Stimulated activated CD4-positive, alpha-beta T cell treated with anti-CD3 and anti-CD28 coated beads, Interleukin-2, amount 100 ng/mL, for 48 hours (primary cell): ENCODE measurements at places on chromosomes 1 and 21.

DNA sequence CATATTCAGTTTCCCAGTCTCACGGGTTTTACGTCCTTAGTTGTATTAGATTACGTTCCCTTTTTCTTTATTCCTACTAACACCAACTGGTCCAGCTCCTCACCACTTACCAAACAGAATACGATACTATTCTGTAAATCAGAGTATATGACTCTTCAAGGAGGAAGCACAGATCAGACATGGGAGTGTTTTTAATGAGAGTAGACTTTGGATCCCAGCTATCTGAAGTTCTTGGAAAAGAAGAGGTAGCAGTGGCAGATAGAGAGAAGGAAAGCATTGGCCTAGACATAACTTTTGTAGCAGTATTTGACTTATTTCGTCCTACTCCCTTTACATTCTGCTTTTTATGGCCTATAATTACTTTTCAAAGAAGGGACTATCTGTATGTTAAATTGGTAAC, 24.1 kb upstream of the PLA2G4A start:
- DNase-seq = no peak

GRCh38 chr1:214662223-214662785, 59.3 kb downstream of the CENPF start:
- no peak for DNase-seq

- no peak for DNase-seq
Measured at GRCh38 chr21:35905096-35905962, 155.0 kb downstream of the SETD4 start.

- DNase-seq = no peak
Measured at GRCh38 chr1:36594023-36594422, 111.3 kb upstream of the CSF3R start.

DNA sequence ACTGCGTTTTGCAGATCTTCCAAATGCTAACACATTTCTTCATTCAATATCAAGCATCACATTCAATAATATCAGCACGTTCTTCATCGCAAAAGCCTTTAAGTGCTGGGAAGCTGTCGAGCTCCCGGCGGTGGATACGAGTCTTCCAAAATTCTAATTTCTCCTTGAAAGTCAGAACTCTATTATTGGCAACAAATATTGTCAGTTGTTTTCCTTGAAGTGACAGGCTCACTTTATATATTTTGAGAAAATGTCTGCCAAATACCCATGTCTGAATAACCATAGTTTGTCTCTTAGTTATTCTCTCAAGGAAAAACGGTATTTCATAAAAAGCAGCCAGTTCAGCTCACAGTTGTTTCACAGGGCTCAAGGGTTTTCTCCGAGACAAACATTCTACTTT, 226.2 kb upstream of the C1orf174 start:
- no peak for DNase-seq

DNA sequence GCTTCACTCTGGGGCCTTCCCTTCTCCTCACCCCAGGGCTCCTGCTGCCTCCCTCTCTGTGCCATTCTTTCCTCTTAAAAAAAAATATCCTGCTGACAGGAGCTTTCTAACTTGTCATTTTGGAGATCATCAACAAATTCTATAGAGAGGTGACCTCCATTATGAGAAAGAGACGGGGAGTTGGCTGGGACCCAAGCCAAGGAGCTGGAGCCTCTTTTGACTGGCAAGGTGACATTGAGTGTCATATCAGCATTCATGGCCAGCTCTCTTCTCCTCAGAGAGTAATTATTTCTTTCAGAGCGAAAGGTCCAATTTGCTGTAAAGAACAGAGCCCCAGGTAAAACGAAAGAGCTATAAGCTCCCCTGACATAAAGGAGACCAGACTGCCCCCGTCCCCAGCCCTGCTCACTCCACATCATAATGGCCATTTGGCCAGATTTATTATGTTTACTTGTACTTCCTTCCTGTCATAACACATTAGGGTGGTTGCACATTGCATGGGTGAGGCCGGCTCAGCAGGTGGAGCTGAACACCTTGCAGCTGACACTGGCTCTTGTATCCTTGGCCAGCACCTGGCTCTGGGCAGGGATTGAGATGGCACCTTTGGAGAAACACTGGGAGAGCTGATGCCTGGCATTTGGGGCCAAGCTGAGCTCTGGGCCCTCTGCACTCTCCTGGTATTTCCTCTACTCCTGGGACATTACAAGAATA, 404.0 kb upstream of the VAMP3 start:
- no peak for DNase-seq

GRCh38 chr1:223016381-223016780, 126.7 kb downstream of the TLR5 start:
- DNase-seq = no peak

DNA sequence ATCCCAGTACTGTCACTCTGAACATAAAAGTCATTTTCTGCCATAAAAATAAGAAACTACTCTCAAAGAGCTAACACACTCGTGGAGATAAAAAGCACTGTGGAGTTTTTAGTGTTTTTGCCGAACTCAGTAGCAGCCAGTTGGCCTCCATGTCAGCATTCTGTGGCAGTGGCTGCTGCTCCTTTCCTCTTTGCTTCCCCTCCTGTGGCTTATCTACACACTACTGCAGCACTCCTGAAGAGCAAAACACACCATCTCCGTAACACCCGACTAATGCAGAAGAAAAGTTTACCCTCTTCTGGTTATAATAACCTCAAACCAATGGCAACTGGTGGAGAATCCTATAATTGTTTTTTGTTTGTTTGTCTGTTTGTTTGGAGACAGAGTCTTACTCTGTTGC, 44.9 kb downstream of the RAB3GAP2 start:
- DNase-seq = no peak

GRCh38 chr1:24779689-24780464, 34.6 kb downstream of the CLIC4 start:
- DNase-seq = no peak

DNA sequence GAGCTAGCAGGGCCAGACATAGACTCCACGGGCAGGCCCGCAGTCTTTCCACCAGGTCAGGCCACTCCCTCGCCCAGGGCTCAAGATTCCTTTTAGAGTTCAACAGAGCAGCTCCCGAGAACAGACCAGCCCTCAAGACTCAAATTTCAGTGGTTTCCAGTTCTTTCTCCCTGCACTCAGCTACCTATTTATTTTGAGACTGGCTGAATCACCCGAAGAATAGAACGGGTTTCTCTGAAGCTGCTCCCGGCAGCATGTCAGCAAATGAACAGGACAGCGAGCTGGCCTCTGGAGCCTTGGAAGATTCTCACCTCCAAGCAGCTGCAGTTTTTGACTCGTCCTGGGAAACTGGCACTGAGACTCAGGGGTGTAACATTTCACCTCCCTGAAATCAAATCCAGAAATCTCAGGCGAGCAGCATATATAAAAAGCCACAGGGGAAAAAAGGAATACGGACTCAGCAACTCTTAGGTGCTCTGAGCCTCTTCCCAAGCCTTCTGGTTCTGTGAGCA, 177.9 kb downstream of the CLIC6 start:
- DNase-seq = no peak

GRCh38 chr1:20385630-20386029, 95.0 kb downstream of the VWA5B1 start:
- no peak for DNase-seq

DNA sequence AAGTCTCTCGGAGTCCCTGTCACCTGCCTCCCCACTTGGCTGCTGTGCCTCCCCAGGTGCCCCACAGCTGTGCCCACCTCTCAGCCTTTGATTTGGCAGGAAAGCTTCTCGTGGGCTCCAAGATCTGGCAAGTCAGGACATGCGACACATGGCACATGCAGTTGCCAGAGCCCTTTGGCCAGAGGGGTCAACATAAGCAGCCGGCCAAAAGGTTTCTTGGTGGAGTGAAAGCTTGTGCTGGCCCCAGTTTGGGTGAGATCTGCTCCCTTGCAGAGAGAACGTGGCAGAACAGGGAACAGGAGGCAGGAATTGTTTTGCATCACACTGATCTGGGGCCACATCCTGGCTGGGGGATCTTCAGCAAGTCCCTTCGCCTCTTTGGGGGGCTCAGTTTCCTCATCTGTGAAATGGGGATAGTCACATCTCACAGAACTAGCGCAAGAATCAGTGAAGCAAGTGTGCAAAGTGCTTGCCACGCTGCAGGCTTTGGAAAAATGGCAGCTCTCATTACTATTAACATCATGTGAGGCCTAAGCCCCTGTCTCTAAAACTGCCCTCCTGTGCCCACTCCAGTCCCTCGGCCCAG, 232.6 kb downstream of the TRABD2B start:
- no peak for DNase-seq

GRCh38 chr1:32741059-32741412, 38.5 kb upstream of the SYNC start:
- no peak for DNase-seq

DNA sequence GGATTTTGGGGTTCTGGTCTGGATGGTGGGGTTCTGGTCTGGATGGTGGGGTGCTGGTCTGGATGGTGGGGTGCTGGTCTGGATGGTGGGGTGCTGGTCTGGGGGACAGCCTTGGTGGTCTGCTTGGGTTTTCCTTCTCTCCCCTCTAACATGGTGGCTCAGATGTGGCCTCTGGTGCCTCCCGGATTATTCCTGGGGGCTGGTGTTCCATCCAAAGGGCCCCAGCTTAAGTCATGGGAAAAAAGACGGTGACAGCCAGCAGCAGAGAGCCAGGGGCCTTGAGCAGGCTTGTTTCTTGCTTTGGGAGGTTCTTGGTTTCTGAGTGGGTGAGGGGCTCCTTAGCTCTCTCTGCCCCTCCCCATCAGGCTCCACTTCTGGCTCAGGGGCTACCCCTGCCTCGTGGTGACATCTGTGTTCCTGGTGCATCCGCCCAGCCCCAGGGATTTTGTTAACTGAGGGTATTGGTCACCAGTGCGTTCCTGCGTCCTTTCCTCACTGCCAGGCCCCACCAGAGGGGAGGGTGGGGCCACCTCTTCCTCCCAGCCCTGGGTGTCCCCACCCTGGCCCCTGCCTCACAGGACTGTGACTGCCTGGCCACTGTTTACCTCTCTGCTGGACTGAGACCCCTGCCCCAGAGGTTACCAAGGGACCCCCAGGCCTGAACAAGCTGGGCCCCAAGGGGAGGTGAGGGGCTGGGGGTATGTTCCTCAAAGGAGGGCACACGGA, 43.2 kb upstream of the ACTRT2 start:
- no peak for DNase-seq

DNA sequence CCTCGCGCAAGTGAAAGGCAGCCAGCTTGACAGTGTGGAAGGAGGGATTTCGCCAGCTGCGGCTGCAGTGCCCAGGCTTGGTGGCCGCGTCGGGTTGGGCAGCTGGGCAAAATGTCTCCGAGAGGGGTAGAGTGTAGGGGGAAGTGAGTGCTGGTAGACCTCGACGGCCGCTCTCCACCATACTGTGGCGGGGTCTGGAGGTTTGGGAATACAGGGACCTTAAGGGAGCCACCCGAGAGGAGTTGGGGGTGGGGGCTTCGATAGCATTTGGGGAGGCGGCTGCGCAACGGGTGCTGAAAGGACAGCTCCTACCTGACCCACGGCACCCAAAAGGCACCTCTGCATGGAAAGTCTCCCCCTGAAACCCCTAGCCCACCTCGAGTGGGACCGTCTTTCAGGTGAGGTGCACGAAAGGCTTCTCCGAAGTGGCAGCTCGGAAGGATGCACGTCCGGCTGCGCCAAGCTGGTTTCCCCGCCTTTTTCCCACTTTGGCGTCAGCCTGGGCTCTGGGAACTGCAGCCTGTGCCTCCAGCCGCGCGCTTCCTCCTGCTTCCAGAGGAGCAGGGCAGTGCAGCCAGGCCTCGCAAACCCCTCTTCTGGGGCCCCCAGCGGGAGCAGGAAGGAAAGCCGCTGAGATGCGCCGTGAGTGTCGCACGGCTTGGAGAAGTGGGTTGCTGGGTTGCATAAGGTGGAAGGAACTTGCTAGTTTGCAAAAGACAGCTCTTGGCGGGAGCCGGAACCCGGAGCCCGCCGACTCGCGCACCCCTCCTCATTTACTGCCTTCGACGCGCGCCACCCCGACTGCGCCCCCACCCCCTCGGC, 531 bp upstream of the HMGN2 start:
- peak; percentile 38 for DNase-seq

- no peak for DNase-seq
Measured at GRCh38 chr1:75503221-75503974, 107.5 kb downstream of the SLC44A5 start.

DNA sequence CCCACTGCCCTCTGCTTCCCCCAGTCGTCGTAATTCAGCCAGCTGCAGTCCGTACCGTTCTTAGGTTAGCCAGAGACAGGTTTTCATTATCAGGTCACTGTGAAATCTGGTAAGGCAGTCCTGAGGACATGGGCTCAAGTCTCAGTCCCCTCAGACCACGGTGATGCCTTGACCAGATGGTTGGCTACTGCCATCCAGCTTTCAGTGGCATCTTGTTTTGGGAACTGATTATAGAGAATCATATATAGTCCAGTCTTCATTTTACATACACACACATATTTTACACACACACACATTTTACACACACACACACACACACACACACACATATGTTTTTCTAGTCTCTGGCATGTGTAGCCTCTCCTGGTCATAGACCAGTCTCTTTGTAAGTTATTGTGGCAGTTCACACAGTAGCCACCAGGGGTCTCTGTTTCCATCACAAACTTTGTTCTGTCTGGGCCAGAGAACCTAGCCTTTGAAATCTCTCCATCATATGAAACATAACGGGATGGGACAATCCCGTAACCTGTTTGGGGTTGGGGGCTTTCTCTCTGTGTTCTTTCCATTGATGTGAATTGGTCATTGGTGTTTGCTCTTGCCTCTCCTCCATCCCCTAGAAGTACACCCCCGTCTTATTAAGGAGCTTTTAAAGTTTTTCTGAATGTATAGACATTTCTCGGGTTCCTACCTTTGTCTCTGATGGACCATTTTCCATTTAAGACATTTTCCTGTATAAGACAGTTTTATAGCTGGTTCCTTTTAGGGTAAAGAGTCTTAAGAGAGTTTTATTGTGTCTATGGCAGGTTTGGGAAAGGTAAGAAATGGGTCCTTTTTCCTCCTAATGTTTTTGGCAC, 8.4 kb upstream of the IKBKE start:
- peak; percentile 79 for DNase-seq

DNA sequence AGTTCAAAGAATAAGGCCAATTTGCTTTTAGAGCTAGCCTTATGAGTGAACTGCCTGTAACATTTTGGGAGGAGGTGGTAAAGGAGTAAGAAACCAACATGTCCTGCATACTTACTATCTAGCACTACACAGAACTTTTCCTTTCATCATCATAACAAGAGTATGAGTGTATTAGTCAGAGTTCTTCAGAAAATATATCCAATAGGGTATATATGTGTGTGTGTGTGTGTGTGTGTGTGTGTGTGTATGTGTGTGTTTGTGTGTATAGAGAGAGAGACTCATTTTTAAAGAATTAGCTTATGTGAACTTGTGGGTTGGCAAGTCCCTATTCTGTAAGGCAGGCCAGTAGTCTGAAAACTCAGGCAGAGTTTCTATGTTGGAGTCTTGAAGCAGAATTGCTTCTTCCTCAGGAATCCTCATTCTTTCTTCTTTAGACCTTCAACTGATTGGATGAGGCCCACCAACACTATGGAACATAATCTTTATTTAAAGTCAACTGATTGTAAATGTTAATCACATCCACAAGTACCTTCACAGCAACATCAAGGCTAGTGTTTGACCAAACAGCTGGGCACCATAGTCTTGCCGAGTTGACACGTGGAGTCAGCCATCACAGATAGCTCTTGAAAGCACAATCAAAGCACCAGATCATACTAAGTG, 121.9 kb downstream of the CYYR1 start:
- DNase-seq = no peak
